Common myeloid progenitor, CD34-positive (primary cell): ENCODE measurements at places on chromosomes 3 and 15.
A peak's percentile ranks its signal among the peaks of the same experiment; 100 is the strongest.

- DNase-seq = no peak
Observed at GRCh38 chr3:187098923-187099512, 40.3 kb downstream of the RPL39L start.

DNA sequence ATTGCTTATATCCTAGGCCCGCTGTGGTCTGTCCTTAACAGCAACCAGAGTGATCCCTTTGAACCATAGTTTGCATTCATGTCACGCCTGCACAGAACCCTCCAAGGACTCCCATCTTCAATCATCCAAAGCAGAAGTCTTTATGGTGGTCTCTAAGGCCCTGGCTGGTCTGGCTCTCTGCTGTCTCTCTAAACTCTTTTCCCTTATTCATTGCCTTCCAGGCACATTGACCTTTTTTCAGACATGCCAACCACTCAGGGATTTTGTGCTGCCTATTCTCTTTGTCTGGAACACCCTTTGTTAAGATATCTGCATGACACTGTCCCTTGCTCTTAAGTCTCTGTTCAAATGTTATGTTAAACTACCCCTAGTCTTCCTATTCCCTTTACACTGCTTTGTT lies 21.9 kb upstream of the ZBTB47 start:
- no peak for DNase-seq

DNA sequence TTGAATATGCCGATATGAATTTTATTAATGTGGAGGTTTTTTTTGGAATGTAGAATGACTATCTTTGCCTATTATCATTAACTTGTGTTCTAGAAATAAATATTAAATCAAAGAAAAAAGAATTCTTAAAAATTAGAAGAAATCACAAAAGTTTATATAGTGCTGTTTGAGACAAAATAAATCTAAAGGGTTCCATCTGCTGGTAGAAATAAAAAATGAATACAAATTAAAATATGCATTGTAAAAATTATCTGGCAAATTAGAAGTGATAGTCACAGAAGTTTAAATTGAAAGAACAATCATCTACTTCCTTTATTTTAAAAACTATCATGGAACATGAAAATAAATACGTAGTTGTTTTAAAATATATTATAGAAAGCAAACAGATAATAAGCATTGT lies 22.7 kb upstream of the ZBTB20 start:
- peak; percentile 40 for DNase-seq

- DNase-seq = no peak
Observed at GRCh38 chr15:69552057-69552815, 99.6 kb downstream of the RPLP1 start.

- DNase-seq = no peak
Observed at GRCh38 chr15:85099195-85099803, 117.6 kb downstream of the PDE8A start.

GRCh38 chr3:18046131-18046915 lies 303.9 kb upstream of the TBC1D5 start:
- DNase-seq = peak; percentile 44

DNA sequence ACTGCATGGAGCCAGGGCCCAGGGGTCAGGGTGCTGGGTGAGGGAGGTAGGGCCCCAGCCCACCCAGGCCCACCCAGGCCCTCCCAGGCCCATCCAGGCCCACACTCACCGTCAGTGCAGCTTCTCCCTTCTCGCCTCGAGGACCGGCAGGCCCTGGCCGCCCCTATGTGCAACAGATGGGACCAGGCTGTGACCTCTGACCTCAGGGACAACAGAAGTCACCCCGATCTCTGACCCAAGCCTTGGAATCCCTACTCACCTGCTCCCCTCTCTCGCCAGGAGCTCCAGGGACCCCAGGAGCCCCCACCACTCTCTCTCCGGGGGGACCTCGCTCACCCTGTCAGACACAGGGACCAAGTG lies 2.8 kb upstream of the UCN2 start:
- DNase-seq = no peak

DNA sequence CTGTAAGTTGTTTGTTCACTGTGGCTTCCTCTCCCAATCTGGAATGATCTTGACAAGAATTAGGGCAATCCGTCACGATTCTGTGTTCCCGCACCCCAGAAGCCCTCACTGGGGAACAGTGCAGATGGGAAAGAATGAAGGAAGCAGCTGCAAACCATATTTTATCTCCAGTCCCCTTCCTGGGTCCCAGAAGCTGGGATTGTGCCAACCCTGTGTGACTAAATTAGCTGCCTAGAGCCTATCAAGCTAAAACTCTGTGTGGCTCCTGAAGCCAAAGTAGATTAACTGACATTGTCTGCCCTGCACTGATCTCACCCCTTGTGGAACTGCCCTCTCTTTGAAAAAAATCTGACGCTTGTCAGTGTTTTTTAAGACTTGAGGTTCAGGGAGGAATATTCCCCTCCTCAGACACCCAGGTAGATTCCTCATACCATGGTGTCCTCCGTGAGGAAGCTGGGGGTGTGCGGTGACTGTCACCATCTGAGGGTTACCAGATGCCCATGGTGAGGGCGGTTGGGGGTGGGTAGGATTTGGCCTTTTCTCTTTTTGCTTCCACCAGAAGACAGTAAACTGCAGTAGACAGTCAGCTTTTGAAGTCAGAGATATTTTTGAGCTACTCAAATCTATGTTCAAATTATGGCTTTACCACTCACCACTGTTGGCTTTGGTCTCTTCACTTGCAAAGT lies 358.3 kb upstream of the TPM1 start:
- no peak for DNase-seq

- peak; percentile 28 for DNase-seq
Observed at GRCh38 chr3:56761887-56762651, 39.7 kb downstream of the ARHGEF3 start.

DNA sequence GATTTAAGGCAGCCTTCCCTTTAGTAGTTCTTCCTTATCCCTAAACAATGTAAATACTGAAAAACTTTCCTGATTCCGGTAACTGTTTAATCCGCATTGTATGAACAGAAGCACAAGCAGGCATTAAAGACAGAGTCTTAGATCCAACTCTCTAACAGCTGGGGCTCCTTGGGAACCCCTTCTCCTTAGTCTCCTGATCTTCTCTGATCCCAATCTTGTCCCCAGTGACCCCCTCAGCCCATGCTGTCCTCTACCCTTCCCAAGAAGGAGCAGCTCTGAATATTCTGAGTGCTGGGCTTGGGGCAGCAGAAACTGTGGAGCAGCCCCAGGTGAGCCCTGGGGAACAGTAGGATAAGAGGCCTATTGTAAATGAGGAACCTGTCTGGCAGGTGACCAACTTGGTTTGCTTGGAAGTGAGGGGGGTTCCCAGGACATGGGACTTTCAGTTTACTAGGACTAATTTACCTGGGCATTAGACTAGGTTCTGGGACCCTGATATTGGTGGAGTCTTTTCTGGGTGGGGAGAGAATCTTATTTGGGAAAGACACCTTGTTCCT lies 13.0 kb upstream of the SLC30A4 start:
- DNase-seq = no peak

GRCh38 chr15:92747047-92747446 lies 91.5 kb upstream of the FAM174B start:
- DNase-seq = no peak

GRCh38 chr3:9314796-9315195 lies 48.1 kb upstream of the THUMPD3 start:
- no peak for DNase-seq

GRCh38 chr3:51940648-51941462 lies 849 bp downstream of the RRP9 start:
- DNase-seq = no peak

DNA sequence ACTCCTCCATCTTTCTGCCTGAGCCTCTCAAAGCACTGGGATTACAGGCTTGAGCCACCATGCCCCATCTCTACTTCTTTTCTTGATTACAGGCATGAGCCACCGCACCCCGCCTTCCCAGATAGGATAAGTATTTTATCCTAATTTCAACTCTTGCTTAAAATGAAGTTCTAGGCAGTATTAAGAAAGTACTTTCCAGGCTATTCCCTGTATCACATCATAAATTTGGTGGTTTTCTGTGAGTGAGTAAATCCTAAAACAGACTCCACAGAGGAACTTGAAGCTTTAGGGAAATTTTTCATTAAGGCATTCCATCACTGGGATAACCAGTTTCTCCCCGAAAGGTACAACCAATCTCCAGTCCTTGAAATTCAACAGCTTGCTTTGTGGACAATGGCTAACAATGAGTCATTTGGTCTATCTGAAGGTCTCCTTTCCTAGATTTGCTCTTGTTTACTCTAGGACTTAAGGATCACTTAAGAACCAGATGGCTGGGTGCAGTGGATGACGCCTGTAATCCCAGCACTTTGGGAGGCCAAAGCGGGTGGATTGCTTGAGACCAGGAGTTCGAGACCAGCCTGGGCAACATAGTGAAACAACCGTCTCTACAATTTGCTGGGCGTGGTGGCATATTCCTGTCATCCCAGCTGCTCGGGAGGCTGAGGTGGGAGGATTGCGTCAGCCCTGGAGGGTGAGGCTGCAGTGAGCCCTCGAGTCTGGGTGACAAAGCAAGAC lies 49.7 kb upstream of the SKIL start:
- no peak for DNase-seq

- peak; percentile 87 for DNase-seq
Observed at GRCh38 chr3:195101001-195101583, 169.9 kb downstream of the XXYLT1 start.

DNA sequence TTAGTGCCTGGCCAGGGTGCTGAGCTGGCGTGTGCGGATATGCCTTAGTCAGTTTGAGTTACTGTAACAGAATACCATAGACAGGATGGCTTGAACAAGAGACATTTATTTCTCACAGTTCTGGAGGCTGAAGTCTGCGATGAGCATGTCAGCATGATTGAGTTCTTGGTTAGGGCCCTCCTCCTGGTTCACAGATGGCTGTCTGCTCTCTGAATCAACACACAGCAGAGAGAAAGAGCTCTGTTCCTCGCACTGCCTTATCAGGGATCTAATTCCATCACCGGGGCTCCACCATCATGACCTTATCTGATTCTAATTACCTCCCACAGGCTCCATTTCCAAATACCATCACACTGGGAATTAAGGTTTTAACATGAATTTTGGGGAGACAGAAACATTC lies 386.6 kb upstream of the DPH6 start:
- no peak for DNase-seq

DNA sequence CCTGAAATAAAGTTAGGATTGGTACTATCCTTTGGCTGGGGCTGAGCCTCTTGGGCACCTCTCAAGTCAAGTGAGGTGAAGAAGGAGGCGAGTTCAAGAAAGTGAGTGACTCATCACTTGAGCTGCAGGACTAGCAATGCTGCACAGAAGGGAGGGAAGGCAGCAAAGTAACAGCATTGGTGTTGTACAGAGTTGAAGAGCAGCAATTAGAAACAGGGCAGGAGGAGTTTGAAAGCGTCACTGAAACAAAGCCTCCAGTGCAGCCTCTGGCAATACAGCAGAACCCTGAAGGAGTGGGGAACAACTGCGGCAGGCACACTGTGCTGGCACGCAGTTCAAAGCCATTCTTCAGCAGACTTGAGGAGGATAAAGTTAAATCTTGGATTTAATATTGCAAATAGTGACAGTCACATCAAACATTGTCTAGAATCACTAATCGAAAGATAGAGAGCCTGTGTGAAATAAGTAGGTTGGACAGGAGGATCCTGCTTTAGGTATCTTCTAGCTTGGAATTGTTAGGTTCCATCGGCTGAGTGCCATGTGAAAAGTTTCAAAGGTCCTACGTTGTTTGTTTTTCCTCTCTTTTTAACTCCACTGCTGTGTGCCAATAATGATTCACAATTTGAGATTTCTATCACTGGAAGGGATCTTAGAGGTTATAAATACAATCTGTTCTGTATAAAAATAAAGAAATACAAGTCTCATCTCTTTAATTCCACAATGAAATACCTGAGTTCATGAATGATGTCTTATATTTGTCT lies 479.8 kb downstream of the NAALADL2 start:
- DNase-seq = no peak

- DNase-seq = no peak
Observed at GRCh38 chr15:44397869-44398268, 29.6 kb upstream of the CTDSPL2 start.

DNA sequence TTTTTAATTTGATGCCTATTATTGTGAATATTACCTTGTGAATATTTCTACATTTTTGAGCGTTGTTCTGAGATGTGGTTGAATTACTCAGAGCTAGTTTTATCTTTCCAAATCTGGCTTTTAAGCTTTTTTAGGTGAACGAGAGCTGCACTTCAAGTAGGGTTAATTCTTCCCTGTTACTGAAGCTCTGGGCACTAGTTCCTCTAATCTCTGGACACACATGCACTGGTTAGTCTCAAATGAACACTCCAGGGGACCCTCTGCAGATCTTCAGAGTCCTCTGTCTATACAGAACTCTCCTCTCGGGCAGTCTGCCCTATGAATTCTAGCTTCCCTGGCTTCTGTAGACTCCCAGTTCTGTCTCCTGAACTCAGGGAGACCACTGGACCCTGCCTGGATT lies 237.5 kb upstream of the TBC1D5 start:
- peak; percentile 65 for DNase-seq
